NCI-H774 (cell line): ENCODE measurements at places on chromosomes 3 and 15.

- no peak for DNase-seq
Observed at GRCh38 chr3:25433868-25434267, 5.8 kb downstream of the RARB start.

GRCh38 chr3:195897081-195897852, 11.1 kb downstream of the TNK2 start:
- DNase-seq = no peak

DNA sequence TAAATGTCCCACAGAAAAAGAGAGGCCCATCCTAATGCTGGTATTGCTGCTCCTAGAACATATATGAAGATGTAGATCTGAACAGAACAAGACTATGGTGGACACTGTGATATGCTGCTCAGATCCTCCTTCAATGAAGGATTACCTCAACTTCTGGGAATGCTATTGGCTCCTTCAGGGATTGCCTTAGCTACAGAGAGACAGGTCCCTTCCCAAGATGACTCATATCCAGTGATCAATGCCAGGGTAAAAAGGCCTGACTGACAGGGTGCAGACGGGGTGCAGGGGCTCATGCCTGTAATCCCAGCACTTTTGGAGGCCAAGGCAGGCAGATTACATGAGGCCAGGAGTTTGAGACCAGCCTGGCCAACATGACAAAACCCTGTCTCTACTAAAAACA, 20.5 kb upstream of the STAG1 start:
- no peak for DNase-seq

DNA sequence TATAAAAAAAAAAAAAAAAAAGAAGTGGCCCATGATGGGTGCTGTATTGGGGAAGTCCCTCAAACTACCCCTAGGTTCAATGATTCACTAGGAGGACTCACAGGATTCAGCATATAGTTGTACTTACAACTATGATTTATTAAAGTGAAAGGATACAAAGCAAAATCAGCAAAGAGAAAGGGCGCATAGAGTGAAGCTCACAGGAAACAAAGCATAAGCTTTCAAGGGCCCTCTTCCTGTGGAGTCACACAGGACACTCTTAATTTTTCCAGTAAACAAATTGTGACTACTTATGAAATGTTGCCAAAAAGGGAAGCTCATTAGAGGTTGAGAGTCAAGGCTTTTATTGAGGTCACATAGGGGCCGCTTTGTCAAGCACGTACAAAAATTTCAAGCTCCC, 153.7 kb upstream of the GAP43 start:
- DNase-seq = peak; percentile 72

- DNase-seq = peak; percentile 56
Observed at GRCh38 chr3:168094877-168095610, 680 bp downstream of the GOLIM4 start.

DNA sequence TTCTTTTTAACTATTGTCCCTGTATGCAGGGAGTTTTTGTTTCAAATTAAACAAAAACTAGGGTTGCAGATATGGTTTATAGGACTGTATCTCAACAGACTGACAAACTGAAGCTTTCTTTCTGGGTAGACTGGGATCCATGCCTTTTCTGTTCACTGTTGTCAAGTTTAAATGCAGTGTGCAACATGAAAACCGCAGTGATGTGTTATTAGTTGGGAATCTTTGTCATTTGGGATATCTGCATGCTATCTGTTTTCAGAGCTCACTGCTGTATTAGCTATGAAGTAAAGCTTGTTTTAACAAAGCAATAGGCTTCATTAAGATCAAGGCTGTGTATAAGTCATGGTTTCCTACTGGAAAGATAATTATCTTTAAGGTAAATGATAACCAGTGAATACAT, 21.4 kb upstream of the MCF2L2 start:
- DNase-seq = no peak

DNA sequence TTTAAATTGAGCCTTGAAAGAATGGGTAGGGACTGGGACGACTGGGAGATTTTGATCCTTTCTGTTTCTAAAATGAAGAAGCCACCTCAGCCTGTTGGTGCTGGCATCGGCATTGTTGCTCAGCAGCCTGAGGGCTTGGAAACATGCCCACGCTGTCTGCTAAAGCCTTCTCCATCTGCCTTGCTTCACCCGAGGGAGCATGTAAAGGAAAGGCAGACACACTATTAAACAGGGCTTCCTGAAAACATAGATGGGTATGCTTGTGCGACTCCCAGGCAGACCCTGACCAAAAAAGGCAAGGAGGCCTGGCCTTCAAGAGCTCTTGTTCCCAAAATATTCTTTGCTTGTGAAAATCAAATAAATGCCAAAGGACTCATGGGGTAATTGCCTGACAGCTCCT, 84.2 kb upstream of the SLC4A7 start:
- peak; percentile 10 for DNase-seq

DNA sequence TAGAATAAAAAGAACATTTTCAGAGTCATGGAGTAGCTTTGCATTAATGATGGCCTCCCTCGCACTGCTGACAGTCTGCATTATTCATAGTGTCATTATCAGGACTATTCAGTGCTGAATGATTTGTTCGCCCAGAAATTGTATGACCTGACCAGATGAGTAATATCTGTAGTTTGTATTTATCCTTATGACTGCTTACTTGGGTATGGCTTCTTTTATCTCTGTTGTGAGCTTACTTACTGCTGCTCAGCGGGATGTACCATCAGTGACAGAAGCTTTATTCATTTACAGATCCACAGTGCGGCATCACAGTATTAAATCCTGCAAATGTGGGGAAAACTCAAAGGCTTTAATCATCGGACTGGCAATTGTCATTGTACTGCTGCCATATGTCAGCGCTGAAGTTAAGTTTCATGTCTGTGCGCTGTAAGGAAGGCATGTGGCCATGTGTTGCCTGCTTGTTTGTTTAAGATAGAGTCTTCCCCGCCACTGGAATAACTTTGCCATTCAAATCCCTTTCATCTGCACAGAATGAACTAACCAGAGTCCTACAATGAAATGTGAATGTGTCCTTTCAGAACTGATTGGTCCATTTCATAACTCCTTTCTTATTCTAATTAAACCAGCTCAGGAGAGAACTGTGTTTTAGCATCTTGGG, 262.2 kb downstream of the CHL1 start:
- no peak for DNase-seq

DNA sequence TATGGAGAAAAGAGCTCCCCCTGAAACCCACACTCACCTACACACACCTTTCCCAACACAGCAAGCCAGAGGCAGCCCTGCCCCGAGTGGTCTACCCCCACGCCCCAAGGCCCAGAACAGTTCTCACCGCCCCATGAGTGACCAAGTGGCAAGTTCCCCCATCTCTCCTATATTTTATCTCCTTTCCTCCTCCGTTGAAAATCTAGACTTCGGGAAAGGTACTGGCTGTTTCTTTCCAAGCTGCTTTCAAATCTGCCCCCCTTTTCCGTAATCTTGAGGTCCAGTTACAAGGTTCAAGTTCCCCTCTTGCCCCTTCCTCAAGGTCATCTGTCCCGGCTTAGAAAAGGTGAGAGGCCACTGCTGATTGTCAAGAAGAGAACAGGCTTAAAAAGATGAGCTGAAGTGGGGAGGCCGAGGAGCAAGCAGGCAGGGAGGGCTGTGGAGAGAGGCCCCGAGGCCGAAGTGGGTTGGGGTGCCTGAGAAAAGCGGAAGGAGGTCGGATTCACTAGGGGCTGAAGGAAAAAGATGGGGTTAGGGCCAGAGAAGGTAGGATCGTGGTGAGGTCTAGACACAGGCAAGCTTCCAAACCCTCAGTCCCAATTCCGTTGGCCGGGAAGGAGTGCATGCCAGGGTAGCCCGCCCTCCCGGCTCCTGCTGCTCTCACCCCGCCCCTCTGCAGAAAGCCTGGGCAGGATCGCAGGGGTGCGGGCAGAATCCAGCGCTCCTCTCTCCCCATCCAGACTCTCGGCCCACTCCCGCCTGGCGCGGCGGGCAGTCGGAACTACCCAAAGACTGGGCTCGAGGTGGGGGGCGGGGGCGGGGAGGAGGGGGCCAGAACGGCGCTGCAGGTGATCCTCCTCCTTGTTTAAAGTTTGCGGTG, 1.7 kb downstream of the SEMA5B start:
- no peak for DNase-seq

GRCh38 chr3:111734652-111735051, 124.4 kb upstream of the PHLDB2 start:
- no peak for DNase-seq

GRCh38 chr15:26757141-26757540, 15.7 kb downstream of the GABRB3 start:
- DNase-seq = no peak

- DNase-seq = no peak
Observed at GRCh38 chr3:62885136-62885535, 9.9 kb upstream of the CADPS start.

GRCh38 chr15:59751552-59752413, 62.7 kb upstream of the BNIP2 start:
- no peak for DNase-seq

DNA sequence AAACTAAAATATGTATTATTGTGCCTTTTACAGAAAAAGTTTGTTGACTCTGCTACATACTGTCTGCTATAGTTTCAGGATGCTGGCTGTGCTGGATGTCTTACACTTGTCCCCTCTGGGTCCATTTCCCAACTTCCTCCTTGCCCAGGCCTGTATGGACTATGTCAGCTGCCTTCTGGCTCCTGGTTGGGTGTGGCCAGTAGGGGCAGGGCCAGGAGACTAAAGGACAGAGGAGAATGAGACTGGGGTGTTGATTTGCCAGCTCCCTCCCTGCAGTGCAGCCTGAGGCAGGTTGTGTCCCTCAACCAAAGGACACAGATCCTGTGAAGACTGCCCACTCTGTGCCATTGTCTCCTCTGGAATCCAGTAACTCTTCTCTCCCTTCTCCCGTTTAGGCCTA, 90.6 kb upstream of the UBE2E2 start:
- no peak for DNase-seq

GRCh38 chr3:45848392-45848791, 6.5 kb upstream of the LZTFL1 start:
- no peak for DNase-seq

- DNase-seq = no peak
Observed at GRCh38 chr3:53489386-53489785, 5.0 kb upstream of the CACNA1D start.

- DNase-seq = no peak
Observed at GRCh38 chr15:48560321-48561051, 85.0 kb downstream of the FBN1 start.

DNA sequence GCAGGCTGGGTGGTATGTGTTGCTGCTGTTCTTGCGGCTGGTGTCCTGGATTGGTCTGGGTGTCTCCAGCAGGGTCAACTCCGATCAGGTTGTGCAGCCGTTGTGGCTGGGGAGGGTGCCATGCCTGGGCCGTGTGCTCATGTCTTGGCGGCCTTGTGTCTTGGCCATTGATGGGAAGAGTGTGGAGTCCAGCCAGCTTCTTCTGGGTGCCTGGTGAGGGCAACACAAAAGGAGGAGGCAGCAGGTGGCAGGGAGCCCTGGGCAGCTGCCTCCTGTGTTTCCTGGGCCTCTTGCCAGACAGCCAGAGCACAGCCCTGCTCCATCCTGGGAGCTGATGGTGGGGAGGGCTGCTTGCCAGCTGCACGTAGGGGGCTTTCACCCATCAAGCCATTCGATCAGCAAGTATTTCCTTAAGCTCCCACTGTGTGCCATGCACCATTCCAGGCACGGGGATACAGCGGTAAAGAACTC, 4.3 kb downstream of the CHAC1 start:
- peak; percentile 55 for DNase-seq

- no peak for DNase-seq
Observed at GRCh38 chr15:56524915-56525314, 60.0 kb upstream of the MNS1 start.

GRCh38 chr15:86863226-86863915, 783.7 kb downstream of the AGBL1 start:
- no peak for DNase-seq

- DNase-seq = no peak
Observed at GRCh38 chr3:17473761-17474160, 268.7 kb downstream of the TBC1D5 start.

DNA sequence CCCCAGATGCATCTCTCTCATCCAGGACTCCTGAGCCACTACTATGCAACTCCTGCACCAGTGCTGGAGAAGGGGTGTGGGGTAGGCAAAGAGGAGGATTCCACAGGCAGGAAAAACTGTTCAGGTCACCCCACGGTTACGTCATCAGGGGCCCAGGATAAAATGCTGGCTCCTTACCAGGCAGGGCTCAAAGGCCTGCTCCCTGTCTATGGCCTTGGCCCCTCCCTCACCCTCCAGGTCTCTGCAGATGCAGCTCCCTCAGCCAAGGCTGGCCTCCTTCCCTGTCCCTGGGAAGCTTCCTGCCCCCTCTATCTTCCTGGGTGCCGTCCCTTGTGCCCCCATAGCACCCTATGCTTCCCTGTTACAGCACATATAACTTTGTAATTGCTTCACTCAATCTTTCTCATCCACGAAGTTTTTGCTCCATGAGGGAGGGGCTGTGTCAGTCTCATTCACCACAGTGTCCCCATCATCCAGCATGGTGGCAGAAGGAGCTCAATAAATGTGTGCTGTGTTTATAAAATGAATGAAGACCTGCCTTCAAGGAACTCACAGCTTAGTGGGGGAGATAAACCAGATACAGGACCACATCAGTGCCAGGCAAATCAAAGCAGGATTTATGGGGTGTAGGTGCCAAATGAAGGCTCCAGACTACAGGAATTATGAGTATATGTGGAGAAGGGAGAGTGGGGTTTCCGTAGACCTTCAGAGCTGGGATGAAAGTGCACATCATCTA, 18.6 kb downstream of the KBTBD13 start:
- DNase-seq = no peak

DNA sequence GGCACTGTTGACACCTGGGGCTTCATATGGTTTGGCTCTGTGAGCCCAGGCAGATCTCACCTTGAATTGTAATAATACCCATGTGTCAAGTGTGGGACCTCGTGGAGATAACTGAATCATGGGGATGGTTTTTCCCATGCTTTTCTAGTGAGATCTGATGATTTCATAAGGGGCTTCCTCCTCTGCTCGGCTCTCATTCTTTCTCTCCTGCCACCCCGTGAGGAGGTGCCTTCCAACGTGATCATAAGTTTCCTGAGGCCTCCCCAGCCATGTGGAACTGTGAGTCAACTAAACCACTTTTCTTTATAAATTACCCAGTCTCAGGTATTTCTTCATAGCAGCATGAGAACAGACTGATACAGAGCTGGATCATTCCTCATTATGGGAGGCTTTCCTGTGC, 655.9 kb upstream of the ADAMTS9 start:
- DNase-seq = no peak

DNA sequence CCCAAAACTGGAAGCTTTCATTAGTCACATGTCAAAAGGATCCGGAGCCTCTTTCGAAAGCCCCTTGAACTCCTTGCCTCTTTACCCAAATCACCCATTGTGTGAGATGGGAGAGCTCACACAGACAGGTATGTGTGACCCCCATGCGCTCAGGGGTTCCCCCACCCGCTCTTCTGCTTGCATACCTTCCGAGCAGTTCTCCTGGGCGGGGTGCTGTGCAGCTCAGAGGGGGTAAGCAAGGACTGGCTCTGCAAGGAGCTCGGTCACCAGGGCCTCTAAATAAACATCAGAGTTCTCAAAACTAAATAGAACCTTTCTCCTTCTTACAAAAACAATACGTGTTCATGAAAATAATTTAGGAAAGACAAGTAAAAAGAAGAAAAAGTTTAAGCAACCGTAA, 55.7 kb downstream of the PXYLP1 start:
- no peak for DNase-seq

- DNase-seq = no peak
Observed at GRCh38 chr15:40162552-40162951, 1.7 kb downstream of the BUB1B start.

GRCh38 chr15:77851086-77851485, 218.4 kb upstream of the LINGO1 start:
- DNase-seq = no peak

GRCh38 chr3:27340534-27340933, 28.6 kb downstream of the NEK10 start:
- DNase-seq = no peak
